ENCODE measurements at places on chromosomes 2 and 18. TPM values are rescaled to one million over a fixed set of nuclear protein-coding genes. Genes with fewer than 3 reads are reported as not detected.

EVX2 gene
- not detected for total RNA-seq

DNA sequence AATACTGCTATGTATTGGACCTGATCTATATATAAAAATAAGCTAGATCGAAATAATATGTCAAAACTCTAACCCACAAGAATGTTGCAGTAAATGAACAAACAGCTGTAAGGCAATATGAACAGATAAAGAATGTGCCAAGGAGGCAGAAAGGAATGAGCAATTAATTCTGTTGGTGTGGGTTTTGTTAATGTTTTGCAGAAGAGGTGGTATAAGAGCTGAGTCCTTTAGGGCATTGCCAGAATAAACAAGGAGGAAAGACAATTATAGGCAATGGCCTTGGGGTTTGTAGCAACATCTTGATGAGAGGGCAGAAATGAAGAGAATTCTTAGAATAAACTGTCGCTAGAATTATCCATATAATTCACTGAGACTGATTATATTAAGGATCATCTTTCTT, 240.9 kb upstream of the GULP1 start:
- no peaks in the 10 kb centered on the region for H3K4me1 ChIP-seq
- H3K4me3 ChIP-seq = no peak overlapping the region
- no peaks in the 10 kb centered on the region for H3K36me3 ChIP-seq
- H3K27ac ChIP-seq = no peak overlapping the region
- no peak for DNase-seq

SCN2A gene
- total RNA-seq = not detected

- H3K27me3 ChIP-seq = no peaks in the 10 kb centered on the region
- H3K4me1 ChIP-seq = peaks cover 8% of the 10 kb centered on the region
- DNase-seq = no peak
These were observed 722 bp upstream of the C2orf15 start for GRCh38 chr2:99140860-99141109.

WDR12 gene
- total RNA-seq = 13.4 TPM

DNA sequence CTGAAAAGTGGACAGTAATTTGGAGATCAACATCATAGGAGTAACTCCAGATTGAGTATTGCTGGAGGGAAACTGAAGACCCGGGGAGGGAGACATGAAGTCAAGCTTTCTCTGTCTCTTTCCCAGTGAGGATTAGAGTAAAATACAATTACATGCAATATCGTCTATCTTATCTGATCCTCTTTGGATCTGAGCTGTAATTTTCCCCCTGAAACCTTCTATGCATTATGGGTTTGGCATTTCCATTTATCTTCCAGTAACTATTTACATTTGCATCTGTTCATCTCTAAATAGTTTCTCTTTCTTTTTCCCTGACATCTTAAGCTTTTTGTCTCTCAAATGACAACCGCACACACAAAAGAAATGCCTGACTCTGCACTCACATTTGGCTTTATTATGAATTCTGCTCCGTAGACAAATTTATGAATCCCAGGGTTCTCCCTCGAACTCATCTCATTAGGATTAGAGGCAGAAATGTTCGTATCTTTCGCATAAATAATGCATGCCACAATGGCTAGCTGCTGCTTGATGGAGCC, 113.1 kb downstream of the SPP2 start:
- H3K4me1 ChIP-seq = peaks cover 30% of the 10 kb centered on the region
- H3K4me3 ChIP-seq = peak overlapping the region; percentile 31
- no peaks in the 10 kb centered on the region for H3K36me3 ChIP-seq
- no peaks in the 10 kb centered on the region for H3K27me3 ChIP-seq
- DNase-seq = no peak

GRCh38 chr18:60543646-60544045, 171.1 kb upstream of the MC4R start:
- no peak overlapping the region for H3K4me3 ChIP-seq
- no peak for DNase-seq
- H3K27ac ChIP-seq = no peak overlapping the region
- no peaks in the 10 kb centered on the region for H3K36me3 ChIP-seq
- no peaks in the 10 kb centered on the region for H3K4me1 ChIP-seq

DNA sequence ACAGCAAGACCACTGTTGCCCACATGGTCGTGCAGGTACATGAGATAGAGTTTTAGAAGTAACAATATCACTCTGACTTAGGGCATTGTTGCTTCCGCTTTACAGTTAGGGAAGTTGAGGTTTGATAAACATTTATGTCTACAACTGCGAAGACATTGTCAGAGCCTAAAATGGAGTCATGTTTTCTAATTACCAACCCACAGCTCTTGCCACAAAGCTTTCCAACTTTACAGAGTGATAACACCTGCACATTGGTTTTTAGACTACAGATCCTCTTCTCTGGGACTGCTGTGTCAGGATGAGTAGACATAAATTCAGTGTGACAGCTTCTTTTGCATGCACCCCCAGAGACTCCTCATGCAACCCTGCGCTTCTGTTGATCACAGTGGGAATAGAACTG, 119.0 kb downstream of the FEZ2 start:
- no peaks in the 10 kb centered on the region for H3K4me1 ChIP-seq
- no peak overlapping the region for H3K27ac ChIP-seq
- no peak for DNase-seq

GRCh38 chr2:228048838-228049490, 132.5 kb downstream of the SPHKAP start:
- H3K27ac ChIP-seq = no peak overlapping the region
- H3K4me3 ChIP-seq = no peak overlapping the region
- no peaks in the 10 kb centered on the region for H3K36me3 ChIP-seq
- H3K4me1 ChIP-seq = no peaks in the 10 kb centered on the region

DNA sequence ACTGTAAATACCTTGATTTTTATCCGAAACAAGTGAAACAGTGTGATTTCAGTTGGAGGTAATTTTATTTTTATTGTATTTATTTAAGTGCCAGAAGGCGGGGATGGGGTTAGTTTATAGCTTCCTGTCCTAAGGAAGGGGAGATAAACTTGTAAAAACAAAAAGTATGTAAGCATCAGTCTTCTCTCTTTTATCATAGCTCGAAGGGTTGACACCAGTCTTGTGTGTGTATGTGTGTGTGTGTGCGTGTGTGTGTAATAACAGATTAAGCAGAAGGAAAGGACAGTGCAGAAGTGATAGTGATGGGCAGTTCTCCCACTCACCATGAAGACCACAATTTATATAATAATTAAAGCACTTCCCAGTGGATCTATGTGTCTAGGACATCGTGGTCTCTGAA, 793.3 kb downstream of the PLCL1 start:
- H3K4me1 ChIP-seq = no peaks in the 10 kb centered on the region
- no peak overlapping the region for H3K27ac ChIP-seq
- H3K4me3 ChIP-seq = no peak overlapping the region
- no peaks in the 10 kb centered on the region for H3K27me3 ChIP-seq

ILKAP gene
- 114 TPM for total RNA-seq

DNA sequence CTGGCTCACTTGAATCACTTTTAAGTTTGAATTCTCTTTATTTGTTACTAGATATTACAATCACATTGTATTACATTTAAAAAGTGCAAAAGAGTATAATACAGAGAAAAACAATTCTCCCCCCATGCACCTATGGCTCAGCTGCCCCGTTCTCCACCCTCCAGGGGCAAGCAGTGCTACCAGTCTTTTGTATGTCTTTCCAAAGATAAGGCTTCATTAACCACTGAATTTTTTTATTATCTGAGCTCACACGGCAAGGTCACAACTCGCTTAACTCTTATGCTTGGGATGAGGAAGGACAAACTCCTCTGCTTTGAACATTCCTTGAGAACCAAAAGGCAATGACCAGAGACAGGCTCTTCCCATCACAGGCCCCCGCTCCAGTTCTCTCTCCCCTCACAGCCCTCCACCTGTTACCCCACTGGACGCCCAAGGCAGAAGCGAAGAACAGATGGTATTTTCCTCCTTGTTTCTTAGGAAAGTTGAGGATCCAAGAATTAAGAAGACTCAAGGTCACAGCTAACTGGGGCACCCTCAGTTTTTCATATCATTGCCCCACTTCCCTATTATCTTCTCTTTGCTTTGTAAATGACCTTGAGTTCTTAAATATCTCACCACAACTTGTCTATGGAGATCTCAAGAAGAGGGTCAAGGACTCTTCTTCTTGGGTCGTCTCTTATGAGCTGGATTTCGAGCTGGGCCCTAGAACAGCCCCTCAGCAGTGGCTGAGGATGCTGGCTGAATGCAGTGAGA, 30.1 kb downstream of the SH2D6 start:
- H3K27me3 ChIP-seq = no peaks in the 10 kb centered on the region
- peaks cover 9% of the 10 kb centered on the region for H3K4me1 ChIP-seq
- H3K36me3 ChIP-seq = peaks cover 4% of the 10 kb centered on the region
- DNase-seq = no peak
- no peak overlapping the region for H3K27ac ChIP-seq

DNA sequence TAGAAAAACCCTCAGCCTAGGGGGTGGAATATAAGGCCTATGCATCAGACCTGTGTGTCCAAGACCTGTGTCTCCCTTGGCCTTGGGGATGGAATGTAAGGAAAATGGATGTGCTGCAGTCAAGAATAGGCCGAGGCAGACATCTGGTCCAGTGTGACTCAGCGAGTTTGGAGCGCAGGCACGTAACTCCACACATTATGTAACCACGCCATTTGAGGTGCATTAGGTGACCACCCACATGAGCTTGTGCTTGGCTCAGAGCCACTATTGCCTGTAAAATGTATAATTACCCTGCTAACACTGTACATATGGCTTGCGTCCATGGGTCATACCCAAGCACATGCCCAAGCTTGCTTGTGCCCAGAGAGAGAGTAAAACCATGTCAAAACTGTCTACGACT, 580.9 kb upstream of the HNMT start:
- no peak overlapping the region for H3K4me3 ChIP-seq
- no peak overlapping the region for H3K27ac ChIP-seq
- H3K36me3 ChIP-seq = no peaks in the 10 kb centered on the region
- H3K4me1 ChIP-seq = no peaks in the 10 kb centered on the region
- H3K27me3 ChIP-seq = no peaks in the 10 kb centered on the region

- peaks cover 40% of the 10 kb centered on the region for H3K27me3 ChIP-seq
- no peak for DNase-seq
- no peak overlapping the region for H3K27ac ChIP-seq
- H3K4me3 ChIP-seq = no peak overlapping the region
- H3K36me3 ChIP-seq = peaks cover 5% of the 10 kb centered on the region
These were observed 6.4 kb downstream of the DPYSL5 start for GRCh38 chr2:26854283-26854827.

DNA sequence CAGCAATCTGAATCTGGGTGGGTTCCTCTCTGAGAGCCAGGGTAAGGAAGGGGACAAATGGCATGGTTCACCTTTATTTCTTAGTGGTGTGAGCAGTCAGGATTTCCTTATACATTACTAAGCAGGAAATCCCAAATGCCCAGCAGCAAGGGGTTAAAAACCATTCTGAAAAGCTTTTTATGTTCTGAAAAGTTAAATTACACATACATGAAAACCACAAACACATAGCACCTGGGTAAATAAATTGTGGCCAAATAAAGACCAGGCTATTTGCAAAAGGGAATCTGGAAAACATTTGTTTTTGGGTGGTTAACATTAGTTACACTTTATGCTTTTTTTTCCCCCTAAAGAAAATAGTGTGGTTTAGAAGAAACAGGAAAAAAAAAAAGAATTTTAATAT, 156.1 kb downstream of the AGPS start:
- peak overlapping the region; percentile 74 for H3K27ac ChIP-seq
- H3K4me1 ChIP-seq = peaks cover 9% of the 10 kb centered on the region
- no peak for DNase-seq
- H3K36me3 ChIP-seq = peaks cover 3% of the 10 kb centered on the region

AQP12B gene
- total RNA-seq = not detected

GRCh38 chr18:42588786-42589185, 526.7 kb downstream of the RIT2 start:
- no peak for DNase-seq
- no peaks in the 10 kb centered on the region for H3K36me3 ChIP-seq
- H3K4me3 ChIP-seq = no peak overlapping the region
- H3K27ac ChIP-seq = no peak overlapping the region
- H3K27me3 ChIP-seq = no peaks in the 10 kb centered on the region

SIX2 gene
- not detected for total RNA-seq

AMER3 gene
- total RNA-seq = not detected

MAL gene
- total RNA-seq = 127 TPM

- DNase-seq = no peak
- no peaks in the 10 kb centered on the region for H3K27me3 ChIP-seq
- H3K36me3 ChIP-seq = no peaks in the 10 kb centered on the region
- no peak overlapping the region for H3K4me3 ChIP-seq
These were observed 56.0 kb upstream of the ST8SIA3 start for GRCh38 chr18:57296336-57296735.

NR4A2 gene
- total RNA-seq = 213 TPM

DNA sequence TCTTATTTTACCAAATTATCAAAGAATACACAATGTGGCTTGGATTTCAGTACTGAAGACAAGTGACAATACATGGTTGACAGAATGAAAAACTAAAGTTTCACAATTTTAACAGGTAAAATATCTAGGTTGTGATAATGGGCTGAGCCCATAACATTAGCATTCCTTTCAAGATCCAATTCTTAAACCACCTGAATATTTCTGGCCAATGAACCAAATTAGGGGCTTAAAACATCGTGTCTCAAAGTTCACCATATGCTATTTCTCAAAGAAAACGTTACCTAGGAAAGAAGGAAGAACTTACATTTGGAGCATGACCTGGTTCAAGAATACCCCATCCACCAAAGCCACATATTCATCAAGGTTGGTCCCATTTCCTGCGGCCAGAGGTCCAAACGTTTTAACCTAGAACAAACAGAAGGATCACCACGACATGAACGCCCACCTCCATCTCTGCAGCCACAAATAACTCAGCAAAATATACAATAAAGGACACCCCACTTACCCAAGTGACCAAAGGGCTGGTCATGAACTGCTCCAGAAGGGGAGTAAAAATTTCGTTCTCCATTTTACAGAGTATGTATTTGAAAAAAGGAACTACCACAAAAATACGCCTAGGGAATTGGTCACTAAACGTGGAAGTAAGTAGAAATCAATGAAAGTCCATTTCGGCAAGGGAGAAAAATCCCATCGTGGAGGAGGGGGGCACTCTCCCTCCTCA, 984 bp downstream of the CCDC88A start:
- peak overlapping the region; percentile 94 for H3K4me3 ChIP-seq
- H3K27me3 ChIP-seq = peaks cover 8% of the 10 kb centered on the region
- H3K36me3 ChIP-seq = no peaks in the 10 kb centered on the region
- H3K27ac ChIP-seq = peak overlapping the region; percentile 83
- peaks cover 31% of the 10 kb centered on the region for H3K4me1 ChIP-seq
- DNase-seq = no peak

All from T-helper 17 cell (primary cell).